ENCODE measurements at places on chromosomes 16 and 17.

GRCh38 chr16:59181821-59182420 lies 447.8 kb upstream of the GOT2 start:
- DNase-seq, result no peak

GRCh38 chr16:68362262-68362913 lies 51.6 kb downstream of the PRMT7 start:
- no peak for DNase-seq

- no peak for DNase-seq
Observed at GRCh38 chr17:63156986-63157385, 191.0 kb downstream of the TANC2 start.

DNA sequence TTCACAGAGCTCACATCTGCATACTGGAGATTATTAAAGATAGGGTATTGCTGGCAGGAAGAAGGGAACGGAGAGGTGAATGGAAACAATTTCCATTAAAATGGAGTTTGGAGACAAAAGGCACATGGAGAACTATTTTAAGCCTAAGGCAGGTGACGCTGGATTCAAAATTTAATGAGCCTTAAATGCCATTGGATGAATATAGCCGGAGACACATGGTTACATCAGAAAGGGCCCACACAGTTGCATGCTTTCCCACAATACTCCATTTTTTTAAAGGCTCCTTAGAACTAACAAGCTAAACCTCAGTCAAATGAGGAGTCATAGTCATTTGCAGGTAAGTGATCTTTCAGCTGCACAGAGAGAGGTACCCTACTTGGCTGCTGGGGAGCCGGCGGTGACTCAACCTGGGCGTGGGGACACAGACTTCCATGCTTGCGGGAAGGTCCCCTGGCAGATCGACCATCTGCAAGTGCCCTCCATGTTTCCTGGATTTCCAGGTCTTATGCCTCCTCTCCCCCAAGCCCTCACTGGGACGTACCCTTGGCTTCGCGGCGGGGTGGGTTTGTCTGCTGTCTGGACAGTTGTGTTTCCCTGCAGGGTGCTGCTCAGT lies 259.2 kb downstream of the CBLN1 start:
- DNase-seq, result no peak

DNA sequence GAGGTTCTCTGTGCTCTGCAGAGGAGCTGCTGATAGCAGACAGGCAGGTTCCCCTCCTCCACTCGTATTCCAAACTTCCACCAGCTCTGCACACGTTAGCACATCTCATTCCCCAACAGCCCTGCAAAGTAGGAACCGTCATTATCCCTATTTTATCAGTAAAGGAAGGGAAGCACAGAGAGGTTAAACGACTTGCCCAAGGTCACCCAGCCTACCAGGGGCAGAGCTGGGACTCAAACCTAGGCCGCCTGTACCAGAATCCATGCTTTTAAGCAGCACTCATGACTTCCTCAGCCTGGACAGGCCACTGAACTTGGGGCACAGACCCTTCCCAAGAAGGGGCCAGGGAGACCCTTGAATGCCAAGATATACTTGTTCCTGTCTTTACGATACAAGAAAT lies 75.2 kb downstream of the CRISPLD2 start:
- DNase-seq, result no peak

DNA sequence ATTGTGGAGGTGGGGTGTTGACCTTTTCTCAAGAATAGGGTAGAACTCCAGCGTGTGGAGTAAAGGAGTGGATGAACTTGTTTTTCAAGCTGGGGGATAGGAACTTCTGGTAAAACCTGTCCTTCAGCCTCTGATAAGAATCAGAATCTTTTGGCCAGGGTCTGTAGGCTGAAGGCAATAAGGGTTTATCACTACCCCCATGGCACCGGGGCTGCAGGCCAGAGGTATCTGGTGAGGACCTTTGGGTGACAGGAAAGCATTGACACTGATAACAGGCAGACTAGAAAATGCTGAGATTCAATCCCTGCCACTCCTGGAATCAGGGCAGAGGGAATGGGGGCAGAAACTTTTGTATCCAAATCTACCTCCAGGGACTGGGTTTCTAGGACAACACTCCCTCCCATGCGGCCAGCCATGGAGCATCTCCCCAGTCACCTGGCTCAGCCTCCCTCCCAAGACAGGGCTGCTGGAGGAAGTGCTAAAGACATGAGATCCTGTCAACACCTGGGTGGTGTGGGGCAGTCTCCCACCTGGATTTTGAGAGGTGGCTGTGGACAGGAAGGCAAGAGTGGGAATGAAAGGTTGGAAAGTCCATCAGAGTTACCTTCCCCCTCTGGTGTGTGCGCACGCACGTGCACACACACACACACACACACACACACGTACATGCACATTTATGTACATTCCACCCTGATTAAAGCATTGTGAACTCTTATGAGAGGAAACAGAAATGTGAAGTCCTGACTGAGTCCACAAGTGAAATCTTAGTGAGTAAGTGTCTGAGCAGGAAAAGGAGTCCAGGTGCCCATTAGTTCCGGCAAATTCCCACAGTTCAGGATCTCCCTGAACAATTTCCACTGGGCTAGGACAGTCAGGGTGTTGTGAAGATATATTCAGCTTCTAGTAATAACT lies 53.1 kb upstream of the MARCHF10 start:
- no peak for DNase-seq

DNA sequence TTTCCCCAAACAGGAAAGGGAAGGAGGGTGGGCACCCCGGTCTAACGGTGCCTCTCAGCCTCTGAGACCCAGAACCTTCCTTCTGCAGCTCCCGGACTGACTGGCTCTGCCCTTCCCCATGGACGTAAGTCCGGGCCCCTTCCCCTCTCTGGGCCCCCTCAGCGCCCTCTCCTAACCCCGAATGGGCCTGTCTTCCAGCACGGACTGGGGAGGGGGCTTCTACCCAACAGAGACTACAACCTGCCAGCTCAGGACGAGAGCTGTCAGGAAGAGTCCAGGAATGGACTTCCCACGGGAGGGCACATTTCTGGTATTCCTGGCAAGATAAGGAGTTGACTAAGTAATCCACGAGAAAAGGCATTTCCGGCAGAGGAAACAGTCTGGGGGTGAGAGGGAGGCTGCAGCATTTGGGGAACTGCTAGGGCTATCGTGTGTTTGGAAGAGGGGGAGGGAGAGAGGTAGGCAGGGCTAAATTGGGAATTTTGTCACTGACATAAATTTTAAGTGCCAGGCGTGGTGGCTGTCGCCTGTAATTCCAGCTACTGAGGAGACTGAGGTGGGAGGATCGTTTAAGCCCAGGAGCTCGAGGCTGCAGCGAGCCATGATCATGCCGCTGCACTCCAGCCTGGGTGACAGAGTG lies 12.1 kb upstream of the ALDOA start:
- DNase-seq, result no peak

- DNase-seq, result no peak
Observed at GRCh38 chr16:79505344-79505743, 95.2 kb downstream of the MAF start.

DNA sequence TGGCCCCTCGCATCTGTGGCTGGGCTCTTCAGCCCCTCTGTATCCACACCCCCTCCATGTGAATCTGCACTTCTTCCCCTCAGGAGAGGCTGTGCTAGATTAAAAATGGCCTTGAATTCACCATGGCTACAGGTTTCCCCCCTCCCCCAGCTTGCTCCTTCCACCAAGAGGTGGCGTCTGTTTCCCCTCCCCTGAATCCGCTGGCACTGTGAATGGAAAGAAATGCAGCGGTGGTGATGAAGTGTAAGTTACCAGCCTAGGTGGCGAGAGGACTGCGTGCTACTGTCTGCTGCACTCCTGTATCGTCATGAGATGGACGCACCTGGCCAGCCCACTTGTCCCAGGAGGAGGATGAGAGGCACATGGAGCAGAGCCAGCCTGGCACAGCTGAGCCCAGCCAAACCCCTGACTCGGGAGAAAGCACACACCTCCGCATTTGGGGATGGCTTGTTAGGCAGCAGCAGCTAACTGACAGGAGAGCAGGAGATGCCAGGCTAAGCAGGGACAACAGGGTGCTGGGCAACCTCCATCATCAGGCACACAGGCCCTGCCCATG lies 26.2 kb downstream of the TNFRSF13B start:
- no peak for DNase-seq

DNA sequence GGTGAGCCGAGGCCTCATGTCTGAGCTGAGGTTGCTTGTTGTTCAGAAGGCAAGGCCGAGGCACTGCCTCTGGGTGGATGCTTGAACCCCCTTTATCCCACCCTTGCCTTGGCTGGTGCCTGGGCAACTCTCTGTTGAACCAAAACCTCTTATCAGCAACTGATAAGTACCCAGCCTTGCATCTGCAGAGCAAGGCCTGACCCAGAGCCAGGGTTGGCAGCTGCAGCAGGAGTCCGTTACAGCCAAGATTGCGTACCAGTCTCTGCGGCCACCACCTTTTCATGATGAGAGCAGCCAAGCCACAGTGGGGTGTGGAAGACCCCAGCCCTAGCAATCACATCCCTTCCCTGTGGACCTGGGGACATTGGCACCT lies 118.3 kb downstream of the RAB11FIP4 start:
- no peak for DNase-seq

- DNase-seq, result no peak
Observed at GRCh38 chr16:71474864-71475263, 12.8 kb upstream of the ZNF23 start.

GRCh38 chr17:63550817-63551639 lies 751 bp downstream of the DCAF7 start:
- no peak for DNase-seq
